Stimulated activated CD4-positive, alpha-beta T cell treated with anti-CD3 and anti-CD28 coated beads, Interleukin-2, amount 100 ng/mL, for 24 hours (primary cell): ENCODE measurements at places on chromosomes 1 and 21.

DNA sequence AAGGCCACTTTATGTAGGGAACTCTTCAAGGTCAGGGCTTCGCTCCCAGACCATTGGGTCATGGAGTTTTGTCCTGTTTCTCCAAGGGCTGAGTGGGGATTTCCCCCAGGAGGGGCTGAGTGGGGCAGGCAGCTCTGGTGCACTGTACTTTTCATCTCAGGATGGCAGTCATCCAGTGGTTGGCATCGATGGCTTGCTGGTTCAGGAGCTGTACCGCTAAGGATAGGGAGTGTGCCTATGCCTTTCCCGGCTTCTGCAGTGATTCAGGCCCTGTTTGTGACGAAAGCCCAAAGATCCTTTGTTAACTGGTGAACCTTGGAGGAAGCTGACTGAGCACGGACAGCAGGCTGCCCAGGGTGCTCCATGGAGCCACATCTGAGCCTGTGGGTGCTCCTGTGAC lies 100.1 kb upstream of the GADD45A start:
- DNase-seq = no peak

DNA sequence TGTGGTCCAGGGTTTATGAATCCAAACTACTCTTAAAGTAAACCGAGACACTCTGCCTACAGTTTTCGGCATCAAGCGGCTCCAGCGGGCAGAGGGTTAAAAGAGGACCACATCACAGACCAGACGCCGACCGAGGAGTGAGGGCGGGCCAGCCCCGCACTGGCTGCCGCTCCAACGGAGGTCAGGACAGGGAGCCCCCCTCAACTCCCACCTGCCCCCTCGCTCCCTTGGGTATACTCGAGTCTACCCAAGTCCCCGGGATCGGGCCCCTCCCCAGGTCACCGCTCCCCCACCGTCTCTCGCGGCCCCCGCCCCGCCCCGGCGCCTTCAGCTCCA lies 312 bp downstream of the ARNT start:
- no peak for DNase-seq

DNA sequence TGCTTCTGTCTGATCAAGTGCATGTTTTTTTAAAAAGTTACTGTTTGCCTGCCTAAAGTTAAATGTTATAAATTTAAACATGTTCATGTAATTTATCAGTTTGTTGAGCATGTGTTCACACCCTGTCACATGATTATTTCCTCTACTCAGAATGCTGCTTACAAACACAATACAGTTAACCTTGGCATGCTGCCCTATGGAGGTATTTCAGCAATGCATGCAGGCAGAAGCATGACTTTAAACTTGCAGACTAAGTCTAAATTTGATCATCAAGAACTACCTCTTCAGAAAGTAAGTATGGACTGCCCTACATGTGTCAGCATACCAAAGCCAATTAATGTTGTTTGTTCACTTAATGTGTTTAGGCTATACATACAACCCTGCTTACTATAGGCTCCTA lies 161.6 kb downstream of the LRRC40 start:
- DNase-seq = no peak

- no peak for DNase-seq
Observed at GRCh38 chr1:65196926-65197325, 48.9 kb downstream of the AK4 start.

- no peak for DNase-seq
Observed at GRCh38 chr1:175826705-175827104, 83.3 kb upstream of the TNR start.

DNA sequence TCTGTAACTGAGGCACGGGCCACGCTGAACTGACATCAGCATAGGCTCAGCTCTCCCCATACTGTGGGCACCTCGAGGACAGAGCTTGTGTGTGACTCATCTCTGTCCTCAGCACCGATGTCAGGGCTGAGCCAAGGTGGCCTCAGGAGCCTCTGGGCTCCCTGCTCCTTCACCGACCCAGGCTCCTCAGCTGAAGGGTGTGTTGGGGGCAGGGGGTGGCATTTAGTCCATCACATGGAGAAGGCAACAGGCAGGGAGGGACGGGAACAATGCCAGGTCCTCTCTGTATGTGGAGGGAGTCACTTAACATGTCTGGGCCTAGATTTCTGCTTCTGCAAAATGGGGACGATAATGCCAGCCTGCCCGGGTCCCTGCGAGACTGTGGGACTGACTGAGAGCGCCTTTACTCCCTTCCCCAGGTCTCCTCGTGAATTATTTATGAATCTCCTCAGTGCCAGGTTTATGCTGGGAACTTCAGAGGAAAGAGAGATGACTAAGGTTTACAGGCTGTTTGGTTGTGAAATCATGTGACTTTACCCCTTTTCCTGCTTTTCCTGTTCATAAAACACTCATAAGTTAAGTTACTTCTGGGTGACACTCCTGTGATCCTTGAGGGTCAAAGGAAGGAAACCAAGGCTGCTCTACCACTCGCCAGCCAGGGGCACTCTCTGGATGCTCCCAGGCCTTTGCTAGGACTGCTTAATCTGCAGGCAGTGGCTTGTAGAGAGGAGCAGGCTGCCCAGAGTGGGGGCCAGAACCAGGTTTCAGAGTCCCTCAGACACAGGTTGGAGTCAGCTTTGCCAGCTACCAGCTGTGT lies 16.2 kb downstream of the TTC39A start:
- DNase-seq = no peak

DNA sequence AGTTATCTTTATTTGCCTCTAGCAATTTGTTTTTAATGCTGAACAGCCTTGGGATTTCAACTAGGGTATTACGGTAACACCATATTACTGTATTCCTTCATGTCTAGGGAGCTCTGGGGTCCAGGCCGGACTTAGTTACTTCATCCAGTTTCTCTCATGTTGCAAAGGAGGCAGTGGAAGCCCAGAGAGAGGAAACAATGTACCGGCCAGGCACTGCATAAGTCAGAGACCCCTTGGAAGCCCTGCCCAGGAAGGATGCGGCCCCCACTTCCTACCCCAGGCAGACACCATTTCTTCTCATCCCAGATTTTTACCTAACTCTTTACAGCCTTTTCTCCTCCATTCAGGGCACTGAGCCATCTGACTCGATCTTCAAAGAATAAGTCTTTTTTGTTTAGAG lies 32.5 kb downstream of the TRABD2B start:
- DNase-seq = no peak

DNA sequence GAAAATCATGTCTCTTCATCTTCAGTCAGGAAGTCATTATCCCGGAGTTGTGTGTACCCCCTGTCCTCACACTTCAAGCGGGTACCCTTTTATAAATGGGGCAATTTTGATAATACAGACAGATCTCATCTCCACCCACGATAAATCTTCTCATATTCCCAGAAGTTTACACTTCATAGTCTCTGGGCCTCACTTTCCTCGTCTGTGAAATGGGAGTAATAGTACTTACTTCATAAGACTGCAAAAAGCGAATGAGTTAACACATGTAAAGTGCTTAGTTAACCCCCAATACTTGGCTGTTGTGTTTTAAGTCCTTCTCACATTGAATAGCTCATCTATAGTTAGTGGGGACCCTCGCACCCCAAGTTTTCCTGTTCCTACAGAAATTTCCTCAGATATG lies 820 bp downstream of the NUP210L start:
- no peak for DNase-seq

DNA sequence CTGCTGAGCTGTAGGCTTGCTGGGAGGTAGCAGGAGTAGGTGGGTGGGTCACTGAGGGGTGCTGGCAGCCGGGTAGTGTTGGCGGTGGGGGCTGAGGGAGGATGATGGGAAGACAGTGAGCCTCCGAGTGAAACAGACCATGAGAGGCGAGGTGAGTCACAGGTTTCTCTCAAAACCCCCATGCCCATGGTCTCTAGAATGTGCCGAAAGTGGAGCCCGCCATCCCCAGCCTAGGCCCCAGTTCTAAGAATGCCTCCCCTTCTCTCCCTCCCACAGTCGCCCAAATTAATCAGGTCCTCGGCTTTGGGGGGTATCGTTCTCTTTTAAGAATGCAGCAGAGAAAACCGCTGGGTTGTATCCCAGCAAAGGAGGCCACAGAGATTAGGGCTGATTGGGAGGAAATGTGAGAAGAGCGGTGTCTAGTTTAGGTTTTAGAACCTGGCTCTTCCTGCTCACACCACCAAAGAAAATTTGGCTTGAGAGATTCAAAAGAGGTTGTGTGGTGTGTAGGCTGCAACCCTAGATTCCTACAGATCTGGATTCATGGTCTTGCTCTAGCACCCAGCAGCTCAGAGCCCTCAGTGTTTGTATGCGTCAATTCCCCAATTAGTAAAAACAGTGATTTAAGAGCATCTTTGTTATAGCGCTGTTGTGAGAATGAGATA lies 27.7 kb upstream of the IL19 start:
- DNase-seq = no peak

DNA sequence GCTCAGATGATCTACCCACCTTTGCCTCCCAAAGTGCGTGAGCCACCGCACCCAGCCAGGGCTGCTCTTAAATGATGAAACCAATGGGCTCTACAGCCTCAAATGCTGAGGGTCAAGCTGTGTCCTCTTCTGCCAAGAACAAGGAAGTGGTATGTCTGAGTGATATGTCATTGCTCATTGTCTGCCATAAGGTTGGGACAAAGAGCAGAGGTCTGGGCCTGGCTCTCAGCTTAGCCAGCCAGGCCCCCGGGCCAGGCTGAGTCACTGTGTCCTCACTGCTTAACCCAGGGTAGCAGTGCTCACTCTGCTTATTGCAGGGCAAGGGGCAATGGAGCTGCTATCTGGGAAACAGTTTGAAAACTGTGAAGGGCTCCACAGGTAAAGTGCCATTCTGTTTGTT lies 8.3 kb upstream of the ETS2 start:
- DNase-seq = no peak

- no peak for DNase-seq
Observed at GRCh38 chr1:149903836-149904491, 4.6 kb downstream of the BOLA1 start.

GRCh38 chr1:15224974-15225373 lies 22.0 kb upstream of the FHAD1 start:
- no peak for DNase-seq

- no peak for DNase-seq
Observed at GRCh38 chr21:29403301-29403700, 104.6 kb downstream of the BACH1 start.

DNA sequence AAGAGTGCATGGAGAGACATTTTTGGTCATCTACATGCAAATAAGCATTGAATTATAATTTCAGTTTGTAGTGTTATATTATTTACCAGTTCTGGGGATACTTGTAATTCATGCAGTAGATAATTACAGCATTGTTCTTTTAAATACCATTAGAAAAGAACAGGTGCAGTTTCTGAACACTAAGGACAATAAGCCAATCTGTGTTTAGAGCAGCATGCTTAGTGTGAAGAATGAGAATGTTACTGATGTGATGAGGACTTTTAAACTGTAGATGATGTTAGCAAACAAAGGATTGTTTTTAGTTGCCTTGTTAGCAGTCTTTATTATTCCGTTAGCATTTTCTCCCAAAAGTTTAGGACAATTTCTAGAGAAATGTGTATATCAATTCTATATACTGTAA lies 348.3 kb downstream of the BRINP3 start:
- DNase-seq = no peak

- DNase-seq = no peak
Observed at GRCh38 chr1:229237320-229237719, 33.6 kb upstream of the RAB4A start.

DNA sequence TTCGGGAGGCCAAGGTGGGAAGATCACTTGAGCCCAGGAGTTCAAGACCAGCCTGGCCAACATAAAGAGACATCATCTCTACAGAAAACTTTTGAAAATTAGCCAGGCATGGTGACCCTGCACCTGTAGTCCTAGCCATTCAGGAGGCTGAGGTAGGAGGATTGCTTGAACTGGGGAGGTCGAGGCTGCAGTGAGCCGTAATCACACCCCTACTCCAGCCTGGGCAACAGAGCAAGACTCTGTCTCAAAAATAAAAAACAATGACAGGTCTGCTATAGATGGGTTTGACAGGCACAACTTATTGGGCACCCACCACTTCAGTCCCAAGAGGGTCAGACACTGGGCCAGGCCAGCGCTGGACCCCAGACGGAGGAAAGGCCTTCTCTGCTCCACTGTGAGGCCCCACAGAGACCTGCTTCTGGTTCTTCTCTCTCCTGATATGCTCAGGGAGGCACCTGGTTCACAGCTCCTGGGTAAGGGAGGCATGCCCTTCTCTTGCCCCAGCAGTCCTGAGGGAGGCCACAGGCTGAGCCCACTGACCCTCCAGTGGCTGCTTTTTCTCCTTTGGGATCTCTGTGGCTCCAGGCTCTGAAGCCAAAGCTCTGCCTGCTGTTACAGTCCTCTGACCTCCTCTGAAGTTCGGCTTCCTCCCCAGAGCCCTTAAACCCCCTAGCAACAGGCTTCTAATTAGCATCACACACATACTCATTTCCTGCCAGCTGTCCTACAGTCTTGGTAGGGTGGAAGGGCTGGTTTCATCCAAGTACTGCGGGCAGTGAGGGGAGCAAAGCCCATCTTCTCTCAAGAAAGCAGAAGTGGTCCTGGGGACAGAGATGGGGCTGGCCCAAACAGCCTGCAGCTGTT lies 14.4 kb downstream of the S100A16 start:
- DNase-seq = no peak

DNA sequence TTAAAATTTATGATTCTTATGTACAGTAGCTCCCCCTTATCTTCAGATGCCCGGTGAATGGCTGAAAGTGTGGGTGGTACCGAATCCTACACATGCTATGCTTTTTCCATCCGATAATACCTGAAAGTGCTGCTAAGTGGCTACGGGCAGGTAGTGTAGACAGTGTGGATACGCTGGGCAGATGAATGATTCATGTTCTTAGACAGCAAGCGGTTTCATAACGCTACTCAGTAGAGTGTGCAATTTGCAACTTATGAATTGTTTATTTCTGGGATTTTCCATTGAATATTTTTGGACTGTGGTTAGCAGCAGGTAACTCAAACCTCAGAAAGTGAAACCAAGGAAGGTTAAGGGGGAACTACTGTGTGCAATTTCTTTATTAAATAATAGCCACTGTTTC lies 7.5 kb downstream of the PCP4 start:
- DNase-seq = no peak

- no peak for DNase-seq
Observed at GRCh38 chr1:24921412-24921811, 8.7 kb downstream of the RUNX3 start.

- DNase-seq = no peak
Observed at GRCh38 chr1:100009458-100009857, 39.7 kb downstream of the SLC35A3 start.

DNA sequence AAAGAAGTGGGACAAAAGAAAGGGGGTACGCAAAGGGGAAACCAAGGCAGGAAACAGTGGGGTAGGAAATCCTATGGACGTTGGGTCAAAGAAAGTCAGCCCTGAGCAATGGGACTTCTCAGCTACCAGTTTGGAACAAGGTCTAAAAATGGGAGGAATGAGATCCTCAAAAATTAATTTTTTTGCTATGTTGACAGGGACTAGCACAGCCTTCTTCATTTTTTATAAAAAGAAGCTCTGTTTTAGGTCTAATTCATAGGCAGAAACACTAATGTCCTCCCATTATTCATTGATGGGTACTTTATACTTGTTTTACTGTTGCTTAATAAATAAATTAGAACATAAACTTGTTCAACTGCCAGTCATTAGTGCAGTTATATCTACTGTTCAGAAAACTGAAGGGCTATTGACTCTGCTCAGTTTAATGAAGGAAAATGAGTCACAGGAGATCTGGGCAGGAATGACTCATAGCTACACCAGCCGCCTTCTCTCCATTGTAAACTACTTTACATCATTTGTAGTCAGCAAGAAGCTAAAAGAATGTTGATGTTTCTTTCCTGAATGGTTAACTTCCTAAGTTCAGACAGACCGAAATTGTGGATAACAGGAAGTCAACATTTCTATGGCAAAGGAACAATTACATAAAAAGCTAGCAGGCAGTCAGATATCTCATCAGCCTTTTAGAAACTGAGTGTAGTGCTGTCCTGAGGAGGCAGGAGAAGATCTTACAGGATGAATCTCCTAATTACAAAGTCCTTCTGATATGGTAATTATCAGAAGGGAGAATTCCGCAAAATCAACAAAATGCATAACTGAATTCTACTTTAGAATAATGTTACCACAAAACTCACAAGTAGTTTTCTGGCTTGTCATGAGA lies 356.4 kb upstream of the PKN2 start:
- DNase-seq = no peak
